ENCODE measurements at places on chromosomes 6 and 20.

DNA sequence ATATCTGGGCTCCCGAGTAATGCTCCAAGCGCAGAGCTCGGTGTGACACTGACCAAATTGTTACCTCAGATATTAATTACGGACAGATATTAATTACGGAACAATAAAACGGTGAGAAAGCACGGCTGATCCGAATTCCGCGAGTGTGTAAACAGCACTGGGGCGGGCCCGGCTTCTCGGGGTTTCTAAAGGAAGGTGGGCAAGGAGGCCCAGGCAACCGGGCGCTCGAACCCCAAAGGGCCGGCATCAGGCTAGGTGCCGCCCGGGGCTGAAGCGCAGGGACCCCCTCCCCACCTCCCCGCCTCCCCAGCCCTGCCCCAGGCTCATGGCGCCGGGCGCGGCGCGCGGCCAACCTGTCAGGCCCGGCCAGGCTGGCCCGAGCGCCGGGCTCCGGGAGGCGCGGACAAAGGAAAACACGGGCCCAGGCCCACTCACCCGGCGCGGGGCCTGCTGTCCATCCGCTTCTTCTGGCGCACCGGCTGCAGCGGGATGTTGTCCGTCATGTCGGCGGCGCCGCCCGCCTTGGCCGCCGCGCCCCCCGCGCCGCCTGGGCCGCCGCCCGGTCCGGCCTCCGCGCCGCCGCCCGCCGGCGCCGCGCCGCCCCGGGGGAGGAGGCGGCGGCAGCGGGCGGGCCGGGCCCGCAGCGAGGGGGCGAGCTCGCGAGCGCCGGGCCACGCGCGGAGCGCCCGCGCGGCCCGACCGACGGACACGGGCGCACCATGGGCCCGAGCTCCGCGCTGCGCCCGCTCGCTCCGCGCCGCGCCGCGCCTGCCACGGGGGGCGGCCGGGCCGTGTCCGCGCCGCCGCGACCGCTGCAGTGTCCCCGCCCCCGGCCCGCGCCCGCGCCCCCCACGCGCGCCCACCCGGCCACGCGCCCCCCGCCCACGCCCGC, at the start of gene ATP9A:
ATP9A (minus strand) TSS at position 524 of the 892 bp plus-strand sequence; CDS start at position 503, 21 bp downstream.
- peak; percentile 32 for DNase-seq

DNA sequence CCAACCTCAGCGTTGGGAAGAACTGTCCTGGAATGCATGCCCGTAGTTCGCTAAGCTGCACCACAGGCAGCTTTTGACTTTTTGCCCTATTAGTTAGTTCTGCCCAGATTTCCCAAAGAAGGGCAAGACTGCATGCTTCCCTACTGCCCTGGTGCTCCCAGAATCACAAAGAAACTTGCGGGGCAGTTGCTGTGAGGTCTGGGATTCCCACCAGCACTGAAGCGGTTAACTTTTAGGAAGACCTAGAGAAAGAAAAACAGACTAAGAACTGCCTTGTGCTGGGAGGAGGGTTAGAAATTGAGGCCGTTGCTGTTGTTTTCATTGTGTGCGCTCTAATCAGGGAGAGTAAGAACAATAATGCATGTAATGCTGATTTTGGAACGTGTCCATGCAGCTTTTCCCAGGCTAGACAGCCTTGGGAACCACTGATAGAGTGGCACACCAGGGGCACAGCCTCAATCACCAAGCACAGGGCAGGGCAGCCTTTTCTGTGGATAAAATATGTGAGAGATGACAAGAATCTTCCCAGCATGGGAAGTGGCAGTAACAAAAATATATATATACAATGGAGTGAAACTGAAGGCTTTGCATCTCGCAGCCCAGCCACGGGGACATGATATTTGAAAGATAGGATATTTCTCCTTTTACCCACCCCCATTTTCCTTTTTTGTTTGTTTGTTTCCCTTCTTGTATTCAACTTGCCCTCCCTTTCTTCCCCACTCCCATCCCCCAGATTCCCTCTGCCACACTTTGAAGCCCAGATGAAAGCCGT, 137.7 kb upstream of the HEY2 start:
- peak; percentile 52 for DNase-seq

- DNase-seq, result no peak
Measured at GRCh38 chr20:38272961-38273360, 12.4 kb upstream of the KIAA1755 start.

GRCh38 chr6:160048471-160048870, 73.1 kb upstream of the SLC22A1 start:
- DNase-seq, result no peak

DNA sequence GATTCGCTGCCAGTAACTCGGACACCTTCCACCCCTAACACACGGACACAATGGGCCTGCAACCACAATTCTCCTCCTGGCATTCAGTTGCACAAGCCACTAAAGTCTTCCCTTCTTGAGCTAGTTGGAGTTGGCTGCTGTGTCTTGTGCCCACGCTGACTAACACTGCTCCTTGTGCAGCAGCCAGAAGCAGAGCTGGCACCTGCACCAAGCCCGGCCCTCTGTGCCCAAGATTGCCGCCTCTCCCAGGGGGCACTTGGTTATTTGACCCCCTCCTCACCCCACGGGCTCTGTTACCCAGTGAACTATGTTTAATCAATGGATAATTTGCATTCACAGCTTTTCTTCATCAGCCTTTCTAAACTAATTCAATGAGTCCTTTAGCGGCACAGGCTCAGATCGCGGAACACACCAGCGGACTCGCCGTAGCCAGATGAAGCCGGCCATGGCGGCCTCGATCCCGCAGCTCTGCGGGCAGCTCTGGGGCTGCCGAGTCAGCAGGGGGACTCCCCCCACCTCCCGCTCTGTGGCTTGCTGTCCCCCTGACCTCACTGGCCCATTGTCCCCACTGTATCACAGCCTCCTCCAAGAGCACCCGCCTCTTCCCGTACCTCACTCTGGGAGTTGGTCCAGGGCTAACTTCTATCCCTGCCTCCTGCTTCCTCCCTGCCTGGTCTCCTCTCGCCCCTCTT, 94.8 kb upstream of the AFDN start:
- no peak for DNase-seq

DNA sequence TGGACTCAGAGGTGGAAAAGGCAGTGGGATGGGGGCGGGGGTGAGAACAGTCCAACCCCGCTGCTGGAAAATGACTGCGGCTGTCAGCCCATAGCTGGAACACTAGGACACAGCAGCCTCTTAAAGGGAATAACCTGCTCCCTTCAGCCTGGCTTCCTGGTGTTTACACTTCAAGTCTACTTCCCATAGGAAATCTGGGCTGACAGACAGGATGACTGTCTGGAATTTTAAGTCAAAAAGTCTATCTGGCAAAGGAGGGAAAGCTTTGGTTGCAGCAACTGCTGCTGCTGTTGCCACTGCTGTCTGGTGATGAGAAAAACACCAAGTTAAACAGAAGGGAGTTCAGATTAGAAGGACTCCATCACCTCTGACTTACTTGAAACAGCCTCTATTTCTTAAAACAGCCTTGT, 44.9 kb downstream of the TNFRSF21 start:
- no peak for DNase-seq

DNA sequence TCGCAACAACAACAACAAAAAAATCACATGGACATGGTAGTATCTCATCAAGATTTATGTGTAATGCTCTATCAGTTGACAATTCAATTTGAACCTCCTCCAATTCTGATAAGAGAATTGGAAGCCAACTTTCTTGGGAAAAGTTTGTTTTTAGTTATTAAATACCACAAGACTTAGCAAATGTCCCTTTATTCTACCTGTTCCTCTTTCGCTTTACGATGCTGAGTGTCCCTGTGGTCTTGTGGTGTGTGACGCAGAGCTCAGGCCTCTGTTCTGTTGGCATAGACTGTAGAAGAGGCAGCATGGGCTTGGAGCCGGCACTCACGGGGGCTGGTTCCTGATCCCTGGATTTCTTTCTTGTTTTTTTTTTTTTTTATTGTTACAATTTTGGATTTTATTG, 76.7 kb downstream of the PSMB1 start:
- DNase-seq, result no peak

DNA sequence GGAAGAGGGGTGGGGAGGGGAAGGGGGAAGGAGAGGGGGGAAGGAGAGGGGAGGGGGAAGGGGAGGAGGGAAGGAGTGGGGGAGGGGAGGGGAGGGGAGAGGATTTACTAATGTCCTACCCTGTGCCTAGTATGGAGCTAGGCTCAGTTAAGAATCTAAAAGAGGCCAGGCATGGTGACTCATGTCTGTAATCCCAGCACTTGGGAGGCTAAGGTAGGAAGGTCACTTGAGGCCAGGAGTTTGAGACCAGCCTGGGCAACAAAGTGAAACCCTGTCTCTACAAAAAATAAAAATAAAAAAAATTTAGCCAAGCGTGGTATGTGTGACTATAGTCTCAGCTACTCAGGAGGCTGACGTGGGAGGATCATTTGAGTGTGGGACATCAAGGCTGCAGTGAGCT, 13.0 kb downstream of the UBE2J1 start:
- DNase-seq, result no peak

All from HEK293T (cell line).